ENCODE measurements at places on chromosomes 11 and 22. TPM values are rescaled to one million over a fixed set of nuclear protein-coding genes. Genes with fewer than 3 reads are reported as not detected.

OR5P2 gene
- total RNA-seq: not detected

WDR74 gene
- total RNA-seq: 48.0 TPM

OR8G5 gene
- not detected for total RNA-seq

PHLDA2 gene
- 5.5 TPM for total RNA-seq

USH1C gene
- total RNA-seq: not detected

BCO2 gene
- 4.4 TPM for total RNA-seq

SYT9 gene
- total RNA-seq: not detected

THOC5 gene
- 54.4 TPM for total RNA-seq

BIRC3 gene
- 0.44 TPM for total RNA-seq

OR10D3 gene
- total RNA-seq: not detected

ROBO4 gene
- total RNA-seq: 1.3 TPM

CDC42EP1 gene
- 22.0 TPM for total RNA-seq

KBTBD3 gene
- total RNA-seq: 5.5 TPM

TBX1 gene
- total RNA-seq: 0.17 TPM

GRM5 gene
- total RNA-seq: not detected

TRIM49 gene
- total RNA-seq: not detected

TRMT112 gene
- 342 TPM for total RNA-seq

MRGPRX3 gene
- total RNA-seq: not detected

SEZ6L gene
- total RNA-seq: not detected

TMEM45B gene
- total RNA-seq: not detected

HTR3A gene
- total RNA-seq: not detected

TST gene
- total RNA-seq: 23.7 TPM

DUSP8 gene
- 0.87 TPM for total RNA-seq

OR2AT4 gene
- not detected for total RNA-seq

NOX4 gene
- 1.0 TPM for total RNA-seq

ABCG4 gene
- total RNA-seq: 0.17 TPM

NCR3LG1 gene
- total RNA-seq: 5.1 TPM

GGT5 gene
- 1.2 TPM for total RNA-seq

ARHGAP32 gene
- total RNA-seq: 13.2 TPM

WNT11 gene
- 0.50 TPM for total RNA-seq

RFPL3 gene
- not detected for total RNA-seq

UCP3 gene
- 0.33 TPM for total RNA-seq

TRIM51 gene
- not detected for total RNA-seq

YAP1 gene
- 268 TPM for total RNA-seq

All from smooth muscle cell of trachea (primary cell).